ENCODE measurements at places on chromosomes 2 and 18.

DNA sequence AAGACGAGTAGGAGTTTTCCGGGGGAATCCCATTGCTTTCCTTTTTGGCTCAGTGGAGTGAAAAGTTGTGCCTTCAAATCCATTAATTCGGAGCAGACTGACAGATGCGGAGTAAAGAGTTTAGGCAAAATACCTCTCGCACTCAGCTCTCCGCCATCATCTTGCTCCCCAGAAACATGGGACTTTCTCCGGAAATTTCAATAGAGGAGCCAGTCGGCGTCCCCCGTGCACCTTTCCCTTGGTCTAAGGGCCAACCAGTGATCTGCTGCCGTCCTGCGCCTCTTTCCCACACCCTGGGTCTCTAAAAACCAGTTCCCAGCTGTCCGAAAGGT lies 318 bp downstream of the TYW5 start:
- DNase-seq: no peak

DNA sequence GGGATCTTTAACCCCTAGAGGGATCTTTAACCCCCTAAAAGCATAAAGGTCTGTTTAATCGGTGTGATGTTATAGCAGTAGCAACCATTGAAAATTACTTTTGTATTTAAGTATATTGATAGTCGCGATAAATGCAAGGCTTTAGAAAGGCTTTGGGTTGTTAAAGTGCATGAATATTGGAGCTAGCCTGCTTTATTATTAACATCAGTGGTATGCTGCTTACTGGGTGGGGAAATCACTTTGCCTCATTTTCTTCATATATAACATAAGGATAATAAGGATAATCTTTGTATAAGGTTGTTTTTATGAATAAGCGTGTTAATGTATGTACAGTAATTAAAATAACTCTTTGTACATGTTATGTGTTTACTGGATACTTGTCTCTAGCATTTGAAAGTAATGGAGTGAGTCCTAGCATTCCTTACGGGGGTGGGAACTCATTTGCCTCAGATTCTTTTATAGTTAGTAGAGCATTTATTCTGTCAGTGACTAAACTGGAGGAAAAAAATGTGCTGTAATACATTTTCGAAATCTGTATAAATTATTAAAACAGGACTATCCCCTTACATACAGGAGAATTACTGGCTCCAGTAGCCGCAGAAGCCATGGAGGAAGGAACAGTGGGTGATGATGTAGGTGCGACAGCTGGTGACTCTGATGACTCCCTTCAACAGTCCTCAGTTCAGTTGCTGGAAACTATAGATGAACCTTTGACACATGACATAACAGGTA lies 122.2 kb downstream of the BIRC6 start:
- DNase-seq: no peak

DNA sequence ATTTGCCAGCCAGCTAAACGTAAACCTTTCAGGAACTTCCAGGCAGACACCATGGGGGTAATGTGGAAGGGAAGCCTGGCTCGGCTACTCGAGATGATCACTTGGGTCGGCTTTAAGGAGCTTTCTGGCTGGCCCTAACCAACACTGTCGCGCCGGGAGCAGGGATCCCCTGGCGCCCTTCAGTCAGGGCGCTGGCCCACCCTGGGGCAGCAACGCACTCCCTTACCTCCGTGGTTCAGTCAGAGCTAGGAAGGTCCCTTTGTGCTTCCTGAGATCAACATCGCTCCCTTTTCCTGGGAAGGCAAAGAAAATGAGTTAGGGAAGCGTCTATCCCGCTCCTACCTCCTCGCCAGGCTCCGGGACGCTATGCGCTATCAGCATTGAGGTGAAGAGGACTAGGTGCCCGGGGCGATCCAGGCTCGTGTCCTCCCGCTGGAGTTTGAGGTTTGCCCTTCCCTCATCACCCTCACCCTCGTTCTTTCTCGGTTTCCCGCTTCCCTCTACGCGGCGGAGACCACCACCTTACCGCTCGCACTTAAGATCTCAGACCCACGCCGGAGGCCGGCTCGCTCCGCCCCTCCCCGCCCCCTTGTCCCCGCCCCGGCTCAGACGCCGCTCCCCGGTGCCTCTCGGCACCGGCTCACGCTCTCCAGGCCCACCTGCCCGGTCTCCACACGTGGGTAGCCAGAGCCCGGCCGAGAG lies 449 bp upstream of the ATRAID start:
- no peak for DNase-seq

DNA sequence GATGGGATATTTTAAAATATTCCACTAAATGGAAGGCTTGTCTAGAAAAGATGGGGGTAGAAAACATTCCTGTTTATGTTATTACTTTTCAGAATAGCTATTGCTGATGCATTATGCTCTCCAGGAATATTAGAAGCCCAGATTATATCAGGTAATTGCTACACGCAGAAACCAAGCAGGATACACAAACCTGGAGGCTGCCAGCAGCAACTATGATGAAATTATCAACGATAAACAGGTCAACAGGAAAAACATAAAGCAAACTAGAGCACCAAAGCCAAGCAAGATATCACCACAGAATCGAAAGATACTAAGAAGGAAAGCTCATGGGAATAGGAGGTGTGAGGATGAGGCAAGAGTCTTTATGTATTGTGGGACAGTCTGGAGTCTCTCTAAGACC lies 113.2 kb upstream of the SPATS2L start:
- no peak for DNase-seq

GRCh38 chr2:118250001-118250400 lies 161.7 kb downstream of the INSIG2 start:
- no peak for DNase-seq

GRCh38 chr2:233976690-233977294 lies 59.6 kb downstream of the TRPM8 start:
- DNase-seq: peak; percentile 54

GRCh38 chr2:74499267-74499939 lies at the start of gene LBX2:
Gene LBX2 (minus strand): TSS chr2:74499603. CDS start chr2:74499537, 66 bp downstream.
- no peak for DNase-seq

- no peak for DNase-seq
Observed at GRCh38 chr18:56836173-56836572, 185.0 kb downstream of the WDR7 start.

- peak; percentile 27 for DNase-seq
Observed at GRCh38 chr2:45731141-45731540, 79.7 kb downstream of the PRKCE start.

DNA sequence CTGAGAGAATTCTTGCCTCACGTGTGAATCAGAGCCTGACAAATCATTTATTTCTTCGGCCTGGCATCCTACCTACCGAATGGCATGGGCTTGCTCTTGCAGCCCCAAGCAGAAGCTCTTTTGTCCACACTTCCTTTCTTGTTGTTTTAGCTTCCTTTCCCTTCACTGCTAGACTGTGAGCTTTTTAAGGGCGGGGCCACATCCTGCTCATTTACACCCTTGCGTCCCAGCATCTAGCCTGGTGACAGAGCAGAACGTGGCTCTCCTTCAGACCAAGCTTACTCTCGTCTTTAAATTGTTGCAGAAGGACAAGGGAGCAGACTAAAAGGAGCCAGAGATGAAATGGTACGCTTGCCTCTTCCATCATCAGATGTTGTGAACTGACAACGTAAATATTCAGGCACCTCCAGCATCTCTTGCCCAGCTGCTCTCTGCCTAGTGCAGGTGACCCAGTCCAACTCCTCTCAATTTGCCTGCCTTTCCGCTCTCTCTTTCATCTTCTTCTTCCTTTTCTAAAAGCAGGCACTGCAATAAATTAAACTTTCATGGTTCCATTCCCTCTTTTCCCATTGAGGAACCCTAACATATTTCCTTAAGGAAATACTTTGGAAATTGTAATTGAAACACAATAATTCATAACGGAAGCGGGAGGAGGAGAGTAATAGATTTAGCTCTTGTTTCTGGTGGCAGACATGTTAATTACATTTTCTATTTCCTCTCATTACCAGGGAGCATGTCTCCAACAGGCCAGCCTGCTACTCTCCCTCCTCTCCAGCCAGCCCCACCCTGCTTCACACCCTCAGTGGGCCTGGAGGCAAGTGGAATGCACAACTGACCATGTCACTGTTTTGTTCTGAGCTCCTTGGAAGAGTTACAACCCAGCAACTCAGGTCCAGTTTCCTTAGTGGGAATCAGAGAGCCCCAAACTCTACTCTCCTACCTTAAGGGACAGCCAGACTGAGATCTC lies 228.1 kb upstream of the TRIB2 start:
- no peak for DNase-seq

DNA sequence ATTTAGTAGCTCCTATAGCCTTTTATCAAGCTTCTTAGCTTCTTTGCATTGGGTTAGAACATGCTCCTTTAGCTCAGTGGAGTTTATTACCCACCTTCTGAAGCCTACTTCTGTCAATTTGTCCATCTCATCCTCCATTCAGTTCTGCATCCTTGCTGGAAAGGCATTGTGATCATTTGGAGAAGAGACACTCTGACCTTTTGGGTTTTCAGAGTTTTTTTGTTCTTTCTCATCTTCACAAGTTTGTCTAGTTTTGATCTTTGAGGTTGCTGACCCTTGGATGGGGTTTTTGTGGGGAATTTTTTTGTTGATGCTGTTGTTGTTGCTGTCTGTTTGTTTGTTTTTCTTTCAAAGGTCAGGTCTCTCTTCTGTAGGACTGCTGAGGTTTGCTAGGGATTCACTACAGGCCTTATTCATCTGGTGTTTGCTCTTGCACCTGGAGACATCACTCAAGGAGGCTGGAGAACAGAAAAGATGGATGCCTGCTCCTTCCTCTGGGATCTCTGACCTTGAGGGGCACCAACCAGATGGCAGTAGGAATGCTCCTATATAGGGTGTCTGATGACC lies 13.9 kb upstream of the TANK start:
- DNase-seq: no peak

- no peak for DNase-seq
Observed at GRCh38 chr18:46456691-46457090, 200.3 kb downstream of the LOXHD1 start.

- no peak for DNase-seq
Observed at GRCh38 chr18:25998461-25998860, 92.0 kb downstream of the SS18 start.

DNA sequence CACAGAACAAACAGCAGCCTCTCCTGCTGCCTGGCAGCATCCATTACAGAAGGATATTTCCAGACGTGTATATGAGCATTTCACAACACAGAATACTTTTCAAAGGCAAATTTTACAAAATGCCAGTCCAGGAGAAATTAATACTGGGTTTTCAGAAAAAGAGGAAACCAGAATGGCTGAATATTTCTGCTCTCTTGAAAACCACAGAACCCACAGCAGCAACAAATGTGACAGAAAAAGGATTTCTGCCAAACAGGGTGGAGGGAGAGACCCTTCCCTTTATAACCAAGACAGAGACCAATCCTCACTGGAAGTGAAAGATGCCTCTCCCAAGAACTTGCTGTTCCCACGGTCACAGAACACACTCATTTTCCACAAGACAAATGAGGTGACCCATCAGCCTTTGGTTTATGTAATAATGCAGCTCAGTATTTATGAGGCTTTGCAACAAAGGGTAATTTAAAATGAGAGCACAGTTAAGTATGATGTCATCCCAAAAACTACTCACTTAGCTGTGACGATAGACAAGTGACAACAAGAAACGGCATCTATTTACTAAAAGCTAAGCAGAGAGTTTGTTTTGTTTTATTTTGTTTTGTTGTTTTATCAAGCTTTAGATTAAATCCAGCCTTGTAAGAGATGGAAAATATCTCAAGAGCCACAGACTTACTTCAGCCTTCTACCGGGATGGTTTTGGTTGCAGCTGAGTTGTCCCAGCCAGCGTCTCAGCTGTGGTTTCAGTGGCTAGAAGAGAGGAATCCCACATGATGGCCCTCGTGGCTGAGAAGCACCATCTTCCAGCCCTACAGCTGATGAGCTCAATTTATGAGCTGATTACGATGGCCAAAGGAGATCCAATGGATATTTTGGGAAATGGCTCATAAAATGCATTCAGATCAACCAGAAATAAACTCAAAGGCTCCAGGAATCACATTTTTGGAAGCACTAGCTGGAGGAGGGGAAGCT lies 249.3 kb upstream of the AGAP1 start:
- DNase-seq: peak; percentile 62

DNA sequence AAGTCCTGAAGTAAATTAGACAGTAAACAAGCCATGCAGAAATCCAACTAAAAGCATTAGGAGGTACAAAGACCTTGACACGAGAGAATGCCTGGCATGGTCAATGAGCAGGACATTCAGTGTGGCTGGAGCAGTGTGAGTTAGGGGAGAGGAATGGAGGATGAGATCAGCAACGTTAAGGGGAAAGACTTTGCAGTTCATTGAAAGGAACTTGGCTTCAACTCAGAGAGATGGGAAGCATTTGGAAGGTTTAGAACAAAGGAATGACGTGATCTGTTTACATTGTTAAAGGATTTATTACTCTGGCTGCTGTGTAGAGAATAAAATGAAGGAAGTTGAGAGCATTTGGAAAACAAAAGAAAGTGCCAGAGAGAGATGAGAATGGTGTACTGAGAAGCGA lies 621.3 kb downstream of the XIRP2 start:
- DNase-seq: peak; percentile 69

- no peak for DNase-seq
Observed at GRCh38 chr2:215314896-215315295, 3.0 kb downstream of the ATIC start.

GRCh38 chr2:66862885-66863650 lies 428.1 kb downstream of the MEIS1 start:
- DNase-seq: peak; percentile 63

- no peak for DNase-seq
Observed at GRCh38 chr2:197306024-197306695, 4.4 kb downstream of the ANKRD44 start.

GRCh38 chr18:70415823-70416488 lies 127.1 kb downstream of the SOCS6 start:
- DNase-seq: no peak

DNA sequence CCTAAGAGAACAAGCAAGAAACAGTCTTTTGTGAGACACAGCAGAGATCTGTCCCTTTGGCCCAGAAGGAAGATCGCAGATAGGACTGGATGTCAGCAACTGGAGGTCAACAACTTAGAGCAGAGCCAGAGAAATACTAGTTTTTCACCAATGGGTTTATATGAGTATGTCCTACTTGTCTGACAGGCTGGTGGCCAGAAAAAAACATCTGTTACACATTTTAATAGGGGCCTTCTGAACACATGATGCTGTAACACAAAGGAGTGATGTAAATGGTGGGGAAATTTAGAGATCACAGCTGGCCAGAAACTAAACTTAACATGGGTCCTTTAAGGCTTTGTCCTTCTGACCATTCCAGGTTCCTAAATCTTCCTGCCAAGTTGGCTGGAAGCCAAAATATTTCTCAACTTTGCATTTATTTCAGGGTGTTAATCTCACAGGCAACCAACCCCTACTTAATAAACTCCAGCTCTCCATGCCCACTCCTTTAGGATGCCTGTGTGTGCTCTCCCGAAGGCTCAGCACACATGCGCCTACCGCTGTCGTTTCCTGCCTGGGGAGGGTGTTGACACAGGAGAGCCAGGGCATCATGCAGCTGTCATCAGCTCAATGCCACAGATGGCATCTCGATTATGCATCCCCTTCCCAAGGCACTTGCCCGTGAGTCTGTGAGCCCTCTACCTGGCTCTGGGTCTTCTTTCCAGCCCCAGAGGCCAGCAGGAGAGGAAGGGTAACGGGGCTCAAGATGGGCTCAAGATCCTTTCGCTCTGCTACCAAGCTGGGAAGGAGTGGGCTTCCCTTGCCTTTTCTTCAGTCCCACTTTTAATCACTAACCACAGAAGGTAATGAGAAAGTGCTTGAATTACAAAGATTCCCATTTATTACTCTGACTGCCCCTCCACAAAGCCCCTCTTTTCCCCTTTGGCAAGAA lies 252.5 kb downstream of the ETAA1 start:
- no peak for DNase-seq

- DNase-seq: no peak
Observed at GRCh38 chr2:53701221-53701620, 66.4 kb upstream of the CHAC2 start.

- DNase-seq: no peak
Observed at GRCh38 chr2:170887896-170888295, 41.2 kb upstream of the GORASP2 start.

- no peak for DNase-seq
Observed at GRCh38 chr2:79721966-79722365, 209.1 kb downstream of the CTNNA2 start.
